ENCODE measurements at places on chromosomes 4 and X.
A peak's percentile ranks its signal among the peaks of the same experiment; 100 is the strongest.

GRCh38 chr4:155426953-155427352 is 50.2 kb upstream of the MAP9 start:
- DNase-seq: peak; percentile 38

- no peak for DNase-seq
These were observed 423 bp downstream of the CRMP1 start for GRCh38 chr4:5892323-5893003.

GRCh38 chr4:105710012-105710600 is 1.5 kb downstream of the GSTCD start:
- no peak for DNase-seq

GRCh38 chr4:78938474-78938867 is 767 bp downstream of the PAQR3 start:
- no peak for DNase-seq

- no peak for DNase-seq
These were observed 815.1 kb upstream of the POU3F4 start for GRCh38 chrX:82692991-82693390.

DNA sequence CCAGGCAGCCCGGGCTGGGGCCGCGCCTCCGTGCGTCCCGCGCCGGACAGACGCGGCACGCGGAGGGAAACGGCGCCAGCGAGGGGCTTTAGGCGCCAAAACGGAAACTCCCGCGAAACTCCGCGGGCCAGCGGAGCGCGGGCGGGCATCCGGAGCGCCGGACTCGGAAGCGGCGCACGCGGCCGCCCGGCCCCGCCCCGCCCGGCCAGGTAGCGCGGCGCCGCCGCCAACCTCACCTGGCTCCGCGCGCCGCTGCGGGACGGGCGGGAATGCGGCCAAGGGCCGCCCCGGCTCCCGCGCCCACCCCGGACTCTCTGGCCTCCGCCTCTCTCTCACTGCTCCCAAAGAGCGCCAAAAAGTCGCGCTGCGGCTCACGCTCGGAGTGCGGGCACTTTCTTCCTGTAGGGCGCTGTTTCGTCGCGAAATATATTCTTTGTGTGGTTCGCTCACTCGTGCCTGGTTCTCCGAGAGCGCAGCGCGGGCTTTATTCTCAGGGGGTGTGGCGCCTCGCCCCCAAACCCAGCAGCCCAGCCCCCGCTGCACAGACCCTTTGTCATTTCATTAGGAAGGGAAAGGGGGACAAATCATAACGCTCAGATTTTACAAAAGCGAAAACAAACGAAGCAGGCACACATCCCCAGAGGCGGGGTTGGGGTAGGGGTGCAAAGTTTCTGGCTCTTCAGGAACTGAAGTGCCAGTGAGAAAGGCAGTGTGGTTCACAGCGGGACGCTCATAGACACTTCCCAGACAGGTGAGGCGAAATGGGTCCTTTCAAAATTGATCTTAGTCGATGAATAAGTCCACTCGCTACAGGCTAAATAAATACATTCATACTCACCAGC is 961 bp upstream of the MBNL3 start:
- peak; percentile 38 for DNase-seq

- no peak for DNase-seq
These were observed 516 bp upstream of the ZIC3 start for GRCh38 chrX:137565318-137565904.

DNA sequence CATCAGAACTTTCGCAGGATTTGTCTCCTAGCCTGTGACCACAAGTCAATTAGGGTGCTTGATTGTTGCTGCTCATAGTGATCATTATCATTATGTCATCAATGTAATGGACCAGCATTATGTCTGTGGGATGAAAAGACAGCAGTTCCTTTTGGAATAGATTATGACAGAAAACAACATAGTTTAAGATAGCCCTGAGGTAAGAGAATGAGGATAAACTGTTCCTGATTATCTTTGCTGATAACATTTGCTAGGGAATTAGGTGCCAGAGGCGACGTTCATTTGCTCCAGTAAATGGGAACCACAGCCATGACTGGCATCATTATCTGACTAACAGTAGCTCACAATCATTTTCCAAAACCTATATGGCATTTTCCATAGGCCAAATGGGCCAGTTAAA is 12.7 kb upstream of the THOC2 start:
- DNase-seq: no peak

- no peak for DNase-seq
These were observed 111.6 kb downstream of the APOOL start for GRCh38 chrX:85115252-85115651.

DNA sequence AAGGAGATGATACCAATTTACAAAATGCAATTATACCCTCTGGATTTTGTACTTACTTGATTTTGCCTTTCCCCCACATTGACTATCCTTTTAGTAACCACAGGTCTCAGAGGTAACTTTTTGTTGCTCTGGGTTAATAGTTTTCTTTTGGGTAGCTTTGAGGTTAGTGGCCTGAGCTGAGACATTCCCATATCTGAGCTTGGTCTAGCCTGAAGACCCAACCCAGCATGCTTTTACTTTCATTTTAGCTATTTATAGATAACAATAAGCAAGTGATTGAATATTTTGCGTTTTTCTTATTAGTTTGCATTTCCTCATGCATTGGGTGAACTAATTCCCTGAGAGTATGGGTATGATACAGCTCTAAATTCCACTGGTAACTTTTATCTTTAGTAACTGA is 11.8 kb downstream of the HTN1 start:
- no peak for DNase-seq

DNA sequence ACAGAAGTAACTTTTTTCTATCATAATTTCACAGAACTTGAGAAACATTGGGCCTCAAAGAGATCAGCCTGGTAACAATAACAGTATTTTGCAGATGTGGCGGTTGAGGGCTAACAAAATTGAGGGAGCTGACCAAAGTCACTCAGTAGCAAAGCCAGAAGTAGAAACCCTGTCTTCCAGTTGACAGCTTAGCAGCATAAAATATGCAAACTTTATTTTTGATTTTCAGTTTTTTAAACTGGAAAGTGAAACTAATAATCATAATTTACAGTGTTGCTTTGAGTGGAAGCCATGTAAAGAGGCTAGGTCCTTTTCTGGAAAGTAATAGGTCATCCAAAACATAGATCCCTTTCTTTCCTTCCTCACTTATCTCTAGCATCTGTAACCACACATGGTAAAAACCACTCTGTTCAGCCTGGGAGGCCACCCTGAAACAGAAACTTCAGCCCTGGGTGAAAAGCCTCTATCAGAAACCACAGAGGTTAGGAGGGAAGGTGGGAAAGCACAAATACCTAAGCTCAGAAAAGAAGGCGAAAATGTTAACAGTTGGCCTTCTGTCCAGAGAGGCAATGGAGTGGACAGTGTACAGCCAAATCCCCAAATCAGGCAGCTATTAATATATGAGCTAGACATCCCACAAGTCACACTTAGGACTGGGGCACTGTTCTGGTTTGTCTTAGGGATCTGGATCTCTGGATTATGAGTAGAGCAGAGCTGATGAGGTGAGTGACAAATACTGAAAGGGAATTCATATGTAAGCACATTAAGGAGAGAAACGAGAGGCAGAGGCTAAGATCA is 61.1 kb upstream of the ARSJ start:
- no peak for DNase-seq

GRCh38 chr4:123412091-123412505 is 15.5 kb downstream of the SPRY1 start:
- no peak for DNase-seq

DNA sequence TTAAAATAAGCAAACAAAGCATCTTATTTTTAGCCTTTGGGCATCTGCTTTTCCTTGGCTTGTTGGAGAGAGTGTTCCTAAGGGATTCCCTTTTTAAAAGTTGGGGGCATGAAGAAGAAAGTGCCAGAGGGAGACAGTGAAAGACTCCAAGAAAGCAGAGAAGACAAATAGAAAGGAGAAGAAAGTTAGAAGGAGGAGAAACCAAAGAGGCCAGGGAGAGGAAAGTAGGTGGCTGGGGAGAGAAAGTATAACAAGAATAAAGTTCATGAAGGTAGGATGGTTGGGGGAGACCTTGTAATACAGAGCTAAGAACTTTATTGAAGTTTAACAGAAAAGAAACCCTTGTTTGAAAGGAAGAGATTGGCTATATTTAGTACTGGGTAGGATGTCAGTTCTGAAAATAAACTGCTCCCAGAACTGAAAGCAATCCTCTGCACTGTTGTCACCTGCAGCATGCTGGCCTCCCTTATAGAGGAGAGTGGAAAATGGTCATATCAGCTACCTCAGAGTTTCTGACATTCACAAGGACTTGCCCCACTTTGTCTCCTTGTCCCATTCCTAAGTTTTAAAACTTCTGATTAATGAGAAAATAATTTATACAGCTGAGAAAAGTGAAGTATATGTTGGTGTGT is 125.3 kb upstream of the VAMP7 start:
- DNase-seq: no peak

GRCh38 chr4:102420563-102421398 is 75.5 kb upstream of the SLC39A8 start:
- DNase-seq: no peak

Measured in H9 (cell line).